SJCRH30 (cell line): ENCODE measurements at places on chromosomes 5 and 9. TPM values are rescaled to one million over a fixed set of nuclear protein-coding genes. Genes with fewer than 3 reads are reported as not detected.

Gene MEGF10
- total RNA-seq: 67.6 and 77.9 TPM in 2 replicates

Gene LHX2
- total RNA-seq: 0.48 and 1.6 TPM in 2 replicates

Gene CCT5
- 397 and 405 TPM in 2 replicates for total RNA-seq

Gene ALDH1A1
- total RNA-seq: 1.0 and 1.6 TPM in 2 replicates

Gene SAXO1
- total RNA-seq: not detected in 2 replicates

DNA sequence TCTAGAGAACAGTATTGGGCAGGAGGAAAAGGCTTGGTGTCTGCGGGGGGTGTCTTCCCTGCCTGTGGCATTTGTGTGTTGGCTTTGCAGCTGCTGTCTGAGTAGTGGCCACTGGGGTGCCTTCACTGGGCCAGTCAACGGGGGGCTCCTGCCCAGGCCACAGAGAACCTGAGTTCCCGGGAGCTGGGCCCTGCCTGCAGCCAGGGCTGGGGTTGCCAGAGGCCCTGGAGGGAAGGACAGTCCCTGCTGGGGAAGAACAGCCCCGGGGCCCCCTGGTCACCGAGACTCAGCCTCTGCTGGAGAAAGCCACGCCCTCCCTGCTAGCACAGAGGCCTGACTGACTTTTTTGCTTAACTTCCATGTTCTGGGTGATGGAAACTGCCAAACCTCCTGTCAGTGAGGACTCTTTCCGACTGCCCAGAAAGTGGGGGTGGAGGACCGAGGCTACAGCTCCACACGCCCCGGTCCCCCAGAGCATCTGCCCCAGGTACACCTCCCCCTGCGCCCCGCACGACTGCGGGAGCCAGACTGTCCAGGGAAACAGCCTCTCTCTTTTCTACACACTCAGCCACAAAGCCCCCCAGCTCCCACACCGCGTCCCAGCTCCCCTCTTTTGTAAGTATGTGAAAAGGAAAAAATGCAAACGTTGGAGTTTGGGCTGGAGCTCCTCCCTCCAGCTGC is 133.4 kb downstream of the DAB2IP start:
- no peak for DNase-seq
- no peaks in the 10 kb centered on the region for H3K4me1 ChIP-seq
- no peak overlapping the region for H3K4me3 ChIP-seq
- no peaks in the 10 kb centered on the region for H3K27me3 ChIP-seq
- 0 out of 2 replicates have a peak, but pooled peaks cover 5% of the 10 kb centered on the region for H3K36me3 ChIP-seq

GRCh38 chr5:172815631-172816030 is 18.4 kb upstream of the ERGIC1 start:
- no peaks in the 10 kb centered on the region for H3K27me3 ChIP-seq
- H3K27ac ChIP-seq: no peak overlapping the region
- peaks cover 13% of the 10 kb centered on the region for H3K4me1 ChIP-seq
- no peak overlapping the region for H3K4me3 ChIP-seq

- no peak overlapping the region for H3K4me3 ChIP-seq
- no peaks in the 10 kb centered on the region for H3K36me3 ChIP-seq
- H3K27ac ChIP-seq: no peak overlapping the region
- H3K4me1 ChIP-seq: no peaks in the 10 kb centered on the region
Measured at GRCh38 chr9:109272745-109273144, 48.1 kb downstream of the EPB41L4B start.

DNA sequence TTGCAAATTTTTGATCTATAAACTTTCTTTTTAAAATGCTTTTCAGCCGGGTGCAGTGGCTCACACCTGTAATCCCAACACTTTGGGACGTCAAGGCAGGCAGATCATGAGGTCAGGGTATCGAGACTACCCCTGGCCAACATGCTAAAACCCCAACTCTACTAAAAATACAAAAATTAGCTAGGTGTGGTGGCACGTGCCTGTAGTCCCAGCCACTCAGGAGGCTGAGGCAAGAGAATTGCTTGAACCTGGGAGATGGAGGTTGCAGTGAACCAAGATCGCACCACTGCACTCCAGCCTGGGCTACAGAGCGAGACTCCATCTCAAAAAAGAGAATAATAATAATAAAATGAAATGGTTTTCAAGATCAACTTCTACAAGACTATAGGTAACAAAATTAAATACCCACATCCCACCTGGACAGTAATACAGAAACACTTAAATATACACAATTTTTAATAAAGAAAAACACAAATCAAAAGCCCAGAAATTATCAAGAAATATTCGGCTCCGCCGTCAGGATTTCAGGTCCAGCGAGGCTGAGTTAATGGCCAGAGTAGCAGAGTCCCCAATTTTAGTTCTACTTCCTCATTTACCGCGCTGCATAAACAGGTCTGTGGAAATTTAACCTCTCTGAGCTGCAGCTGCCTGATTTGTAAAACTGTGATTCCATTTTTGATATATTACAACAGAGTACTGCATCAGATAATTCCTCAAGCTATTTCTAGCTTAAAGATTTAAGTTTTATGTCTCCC is 4.0 kb downstream of the TUT7 start:
- H3K4me3 ChIP-seq: no peak overlapping the region
- peaks cover 17% of the 10 kb centered on the region for H3K4me1 ChIP-seq
- no peak overlapping the region for H3K27ac ChIP-seq
- no peak for DNase-seq
- H3K27me3 ChIP-seq: no peaks in the 10 kb centered on the region

GRCh38 chr9:28648723-28649122 is 1075.4 kb upstream of the C9orf72 start:
- peak; percentile 21 for DNase-seq
- no peaks in the 10 kb centered on the region for H3K4me1 ChIP-seq
- no peak overlapping the region for H3K4me3 ChIP-seq
- H3K27ac ChIP-seq: no peak overlapping the region
- H3K36me3 ChIP-seq: no peaks in the 10 kb centered on the region
- H3K27me3 ChIP-seq: no peaks in the 10 kb centered on the region

DNA sequence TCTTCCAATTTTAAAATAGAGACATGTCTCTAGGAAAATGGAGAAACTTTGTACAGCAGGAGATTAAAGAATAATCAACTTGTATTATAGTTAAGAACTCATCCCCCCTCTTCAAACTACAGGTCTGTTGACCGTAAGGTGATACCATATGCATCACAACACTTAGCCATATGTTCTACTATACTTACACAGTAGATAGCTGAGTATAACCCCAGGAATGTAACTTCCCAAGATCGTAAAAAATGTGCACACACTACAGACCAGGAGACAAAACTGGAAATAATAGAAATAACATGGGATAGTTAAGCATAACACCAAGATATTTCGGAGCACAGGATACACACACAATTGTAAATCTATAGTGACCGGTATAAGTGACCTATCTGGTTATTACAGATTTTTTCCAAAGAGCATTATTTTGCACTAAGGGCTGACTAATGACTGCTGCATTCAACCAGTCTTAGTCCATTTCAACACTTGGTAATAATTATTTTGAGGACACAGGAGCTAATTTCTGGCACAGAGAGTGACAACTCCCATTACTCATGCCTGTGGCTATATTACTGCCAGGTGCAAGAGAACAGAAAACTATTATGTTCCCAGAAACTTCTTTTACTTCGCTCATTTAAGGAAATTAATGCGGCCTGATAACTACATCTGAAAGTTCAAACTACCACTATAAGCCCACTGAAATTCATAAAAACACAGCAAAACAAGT is 15.4 kb upstream of the ZNF622 start:
- no peaks in the 10 kb centered on the region for H3K27me3 ChIP-seq
- H3K4me1 ChIP-seq: peaks cover 9% of the 10 kb centered on the region; the same call in 1 of the 2 replicates
- H3K4me3 ChIP-seq: no peak overlapping the region
- DNase-seq: peak; percentile 24
